ENCODE measurements at places on chromosomes 6 and 20.

- DNase-seq: no peak
Measured at GRCh38 chr6:40996591-40997233, 42.3 kb downstream of the UNC5CL start.

GRCh38 chr6:84522135-84522549 is 242.3 kb downstream of the TBX18 start:
- no peak for DNase-seq

- no peak for DNase-seq
Measured at GRCh38 chr20:59611286-59611685, 6.9 kb downstream of the PHACTR3 start.

- DNase-seq: no peak
Measured at GRCh38 chr20:20358801-20359200, 9.1 kb upstream of the INSM1 start.

DNA sequence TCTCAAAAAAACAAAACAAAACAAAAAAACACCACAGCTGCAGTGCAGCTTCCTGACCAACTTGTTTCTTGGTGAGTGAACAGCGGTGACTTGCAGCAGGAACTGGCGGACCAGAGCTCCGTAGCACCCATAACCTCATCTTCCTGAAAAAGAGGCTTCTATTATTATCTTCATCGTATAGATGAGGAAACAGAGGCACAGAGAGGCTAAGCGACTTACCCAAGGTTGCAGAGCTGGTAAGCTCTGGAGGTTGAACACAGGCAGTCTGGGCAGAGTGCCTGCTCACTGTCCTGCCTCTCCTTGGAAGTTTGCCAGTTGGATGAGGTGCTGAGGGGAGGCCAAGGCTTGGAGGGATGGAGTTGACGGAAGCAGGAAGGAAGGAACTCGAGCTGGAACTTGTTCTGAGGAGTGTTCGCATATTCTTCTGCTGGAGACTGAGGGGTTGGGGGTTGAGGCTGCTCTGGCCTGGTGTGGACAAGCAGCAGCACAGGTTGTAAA is 47.9 kb upstream of the CCDC167 start:
- no peak for DNase-seq

- no peak for DNase-seq
Measured at GRCh38 chr20:10469599-10469998, 34.5 kb downstream of the SLX4IP start.

DNA sequence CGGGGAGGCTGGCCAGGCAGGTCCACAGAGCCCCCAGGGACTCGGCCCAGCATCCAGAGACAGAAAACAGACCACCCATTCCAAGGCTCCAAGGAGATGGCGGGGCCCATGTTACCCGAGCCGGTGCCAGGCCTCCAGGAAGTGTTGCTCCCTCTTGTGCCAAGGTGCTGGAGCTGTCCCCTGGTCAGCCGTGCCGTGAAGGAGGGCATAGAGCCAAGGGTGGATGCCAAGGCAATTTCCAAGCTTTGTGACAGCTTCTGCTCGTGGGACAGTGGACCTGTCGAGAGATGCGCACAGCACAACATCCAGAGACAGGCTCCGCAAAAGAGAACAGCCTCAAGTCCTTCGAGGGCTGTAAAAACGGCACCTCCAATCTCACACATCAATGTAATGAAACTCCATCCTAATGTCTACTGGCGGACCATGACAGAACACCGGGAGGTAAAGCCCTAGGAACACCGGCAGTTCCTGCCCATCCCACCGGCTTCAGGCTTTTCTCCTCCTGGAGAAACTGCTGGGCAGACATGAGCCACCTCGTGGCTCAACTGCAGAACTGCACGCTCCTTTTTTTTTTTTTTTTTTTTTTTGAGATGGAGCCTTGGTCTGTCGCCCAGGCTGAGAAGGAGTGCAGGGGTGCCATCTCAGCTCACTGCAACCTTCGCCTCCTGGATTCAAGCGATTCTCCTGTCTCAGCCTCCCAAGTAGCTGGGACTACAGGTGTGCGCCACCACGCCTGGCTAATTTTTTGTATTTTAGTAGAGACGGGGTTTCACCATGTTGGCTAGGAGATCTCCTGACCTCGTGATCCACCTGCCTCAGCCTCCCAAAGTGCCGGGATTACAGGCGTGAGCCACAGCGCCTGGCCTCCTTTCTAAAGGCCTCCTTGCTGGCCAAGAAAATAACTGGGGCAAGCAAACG is 30.9 kb upstream of the AVP start:
- no peak for DNase-seq

DNA sequence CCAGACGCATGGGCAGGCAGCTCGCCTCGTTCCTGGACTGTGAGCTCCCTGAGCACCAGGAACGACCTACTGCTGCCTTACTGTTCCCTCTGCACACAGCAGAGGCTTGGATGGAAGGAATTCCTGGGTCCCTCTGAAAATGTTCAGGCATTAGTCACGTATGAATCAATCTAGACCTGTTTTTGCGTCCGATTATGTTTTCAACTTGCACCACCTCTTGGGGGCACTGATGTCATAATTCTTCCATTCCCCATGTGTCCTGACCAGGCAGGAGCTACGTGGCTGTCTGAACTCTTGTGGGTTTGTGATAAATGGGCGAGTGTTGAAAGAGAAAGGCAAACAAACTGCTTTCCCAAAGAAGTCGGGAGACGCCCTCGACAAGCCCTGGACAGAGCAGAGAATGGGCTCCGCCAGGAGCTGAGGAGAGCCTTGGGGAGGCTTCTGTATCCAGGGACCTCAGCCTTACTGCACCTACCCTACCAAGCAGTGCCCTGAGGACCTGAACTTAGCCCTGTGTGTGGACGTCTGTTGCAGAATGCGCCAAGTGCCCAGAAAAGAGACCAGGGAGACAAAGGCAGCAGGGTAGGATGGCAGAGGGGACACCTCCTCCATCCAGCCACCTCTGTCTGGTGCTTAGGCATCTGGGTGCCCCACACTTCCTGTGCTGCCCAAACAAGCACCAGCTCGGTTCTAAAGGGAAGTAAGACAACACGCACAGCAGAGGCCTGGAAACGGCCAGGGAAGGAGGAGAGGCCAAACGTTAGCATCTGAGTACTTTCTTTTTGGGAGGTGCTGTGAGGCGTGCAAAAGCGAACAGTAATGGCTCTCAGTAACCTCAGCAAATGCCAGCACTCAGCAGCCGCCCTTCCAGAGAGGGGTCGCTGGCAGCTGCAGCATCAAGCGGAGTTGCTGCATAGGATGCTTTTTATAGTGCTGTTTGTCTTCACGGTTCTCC is 124.2 kb downstream of the LY86 start:
- no peak for DNase-seq

- DNase-seq: no peak
Measured at GRCh38 chr6:77879527-77879926, 226.7 kb downstream of the MEI4 start.

- DNase-seq: no peak
Measured at GRCh38 chr6:152173957-152174356, 366.5 kb downstream of the ESR1 start.

DNA sequence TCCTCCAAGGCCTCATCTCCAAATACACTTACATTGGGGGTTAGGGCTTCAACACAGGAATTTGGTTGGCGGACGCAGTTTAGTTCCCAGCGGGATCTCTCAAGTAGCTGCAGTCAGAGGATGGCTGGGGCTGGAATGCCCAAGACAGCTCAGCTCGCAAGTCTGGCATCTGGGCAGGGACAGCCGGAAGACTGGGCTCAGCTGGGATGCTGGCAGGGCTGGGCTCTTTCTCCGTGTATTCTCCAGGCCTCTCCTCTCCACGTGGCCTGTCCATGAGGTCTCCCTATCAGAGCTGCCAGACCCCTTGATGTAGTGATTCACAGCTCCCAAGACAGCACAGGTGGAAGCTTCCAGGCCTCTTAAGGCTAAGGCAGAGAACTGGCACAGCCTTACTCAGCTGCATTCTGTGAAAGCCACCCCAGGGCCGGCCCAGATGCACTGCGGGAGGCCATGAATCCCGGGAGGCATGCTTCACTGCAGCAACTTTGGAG is 5.0 kb downstream of the FGD2 start:
- no peak for DNase-seq

GRCh38 chr6:123838505-123839234 is 35.0 kb downstream of the NKAIN2 start:
- no peak for DNase-seq

DNA sequence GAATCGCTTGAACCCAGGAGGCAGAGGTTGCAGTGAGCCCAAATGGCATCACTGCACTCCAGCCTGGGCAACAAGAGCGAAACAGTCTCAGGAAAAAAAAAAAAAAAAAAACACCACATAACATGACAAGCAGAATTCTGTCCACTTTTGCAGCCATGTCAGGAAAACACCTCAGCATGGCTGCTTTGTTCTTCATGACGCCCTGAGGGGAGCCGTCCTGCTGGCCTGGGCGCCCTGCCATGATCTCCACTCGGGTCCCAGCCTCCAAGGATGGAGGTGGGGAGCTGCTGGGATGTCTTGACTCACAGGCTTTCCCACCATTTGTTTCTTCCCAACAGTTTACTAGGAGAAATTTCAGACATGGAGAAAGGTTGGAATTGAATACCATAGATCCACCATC is 42.2 kb downstream of the SNX9 start:
- no peak for DNase-seq

GRCh38 chr20:34302312-34302722 is 838 bp downstream of the AHCY start:
- no peak for DNase-seq

DNA sequence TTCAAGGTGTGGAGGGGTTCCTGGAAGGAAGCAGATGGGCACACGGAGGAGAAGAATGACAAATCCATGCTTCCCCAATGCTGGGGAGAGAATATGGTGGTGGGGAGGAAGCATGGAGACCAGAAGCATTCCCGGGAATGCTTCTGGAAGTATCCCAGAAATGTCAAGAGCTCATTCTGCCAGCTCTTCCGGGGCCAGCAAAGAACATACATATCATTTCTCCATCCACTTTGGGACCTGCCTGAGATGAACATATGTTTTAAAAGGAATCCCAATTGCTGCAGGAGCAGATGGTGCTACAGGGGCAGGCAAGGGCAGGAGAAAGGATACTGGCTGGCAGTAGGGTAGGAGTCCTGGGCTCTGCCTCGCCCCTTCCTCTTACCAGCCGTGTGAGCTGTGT is 37.9 kb upstream of the CCDC167 start:
- no peak for DNase-seq

- DNase-seq: no peak
Measured at GRCh38 chr20:36538026-36538722, 3.1 kb upstream of the MYL9 start.

DNA sequence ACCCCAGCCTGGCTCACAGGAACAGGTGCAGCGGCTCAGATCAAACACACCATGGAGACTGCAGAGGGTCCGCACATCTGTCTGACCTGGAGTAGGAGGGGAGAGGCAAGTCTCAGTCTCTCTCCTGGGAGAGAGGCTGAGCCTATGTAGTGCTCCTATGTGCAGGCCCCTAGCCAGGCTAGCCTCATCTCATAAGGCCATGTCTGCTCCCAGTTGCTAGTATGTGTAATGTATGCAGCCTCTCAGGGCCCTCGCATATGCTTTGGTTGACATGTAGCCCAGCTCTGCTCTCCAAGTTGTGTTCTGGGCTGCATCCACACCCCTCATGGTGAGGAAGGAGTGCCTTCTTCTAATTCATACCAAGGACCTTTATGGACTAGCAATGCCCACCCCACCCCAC is 11.8 kb downstream of the TNXB start:
- DNase-seq: no peak

GRCh38 chr6:43927532-43928210 is 157.7 kb downstream of the VEGFA start:
- DNase-seq: no peak

GRCh38 chr20:56488566-56488965 is 20.1 kb downstream of the RTF2 start:
- no peak for DNase-seq

GRCh38 chr6:118253741-118254140 is 294.4 kb upstream of the PLN start:
- no peak for DNase-seq

DNA sequence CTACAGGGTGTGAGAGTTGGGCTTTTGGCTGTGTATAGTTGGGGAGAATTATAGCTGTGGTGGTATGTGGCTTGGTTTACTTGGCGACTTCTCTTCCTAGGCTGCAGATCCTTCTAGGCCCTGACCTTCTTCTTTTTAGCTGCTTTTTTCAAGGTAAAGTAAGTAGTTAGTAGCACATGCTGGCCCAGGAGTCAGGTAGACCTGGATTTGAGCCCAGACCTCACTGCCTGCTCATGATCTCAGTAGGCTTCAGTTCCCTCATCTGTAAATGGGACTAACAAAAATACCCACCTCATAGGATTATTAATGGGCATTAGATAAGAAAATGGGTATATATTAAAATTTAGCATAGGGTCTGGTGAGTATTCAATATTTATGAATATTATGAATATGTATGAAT is 17.4 kb upstream of the TMEM217 start:
- no peak for DNase-seq

- no peak for DNase-seq
Measured at GRCh38 chr6:134437376-134437775, 119.5 kb upstream of the SGK1 start.

GRCh38 chr6:159969204-159969912 is 476 bp downstream of the IGF2R start:
- no peak for DNase-seq

GRCh38 chr6:1689141-1689540 is 79.4 kb downstream of the FOXC1 start:
- DNase-seq: no peak

DNA sequence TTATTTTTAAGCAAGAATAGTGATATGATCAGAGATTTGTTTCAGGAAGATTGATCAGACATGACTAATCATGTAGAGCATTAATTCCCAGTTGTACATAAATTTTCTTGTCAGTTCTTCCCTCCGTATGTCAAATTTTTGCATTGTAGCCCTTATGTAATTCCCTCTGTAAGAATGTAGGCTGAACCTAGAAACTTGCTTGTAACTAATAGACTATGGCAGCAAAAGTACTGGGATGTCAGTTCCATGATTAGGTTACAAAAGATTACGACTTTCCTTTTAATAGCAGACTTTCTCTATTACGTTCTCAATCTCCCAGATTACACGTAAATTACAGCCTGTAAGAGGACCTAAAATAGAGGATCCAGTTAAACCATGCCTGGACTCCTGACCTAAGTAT is 79.4 kb upstream of the EPHA7 start:
- no peak for DNase-seq

- no peak for DNase-seq
Measured at GRCh38 chr20:17912916-17913315, 55.7 kb downstream of the SNX5 start.

DNA sequence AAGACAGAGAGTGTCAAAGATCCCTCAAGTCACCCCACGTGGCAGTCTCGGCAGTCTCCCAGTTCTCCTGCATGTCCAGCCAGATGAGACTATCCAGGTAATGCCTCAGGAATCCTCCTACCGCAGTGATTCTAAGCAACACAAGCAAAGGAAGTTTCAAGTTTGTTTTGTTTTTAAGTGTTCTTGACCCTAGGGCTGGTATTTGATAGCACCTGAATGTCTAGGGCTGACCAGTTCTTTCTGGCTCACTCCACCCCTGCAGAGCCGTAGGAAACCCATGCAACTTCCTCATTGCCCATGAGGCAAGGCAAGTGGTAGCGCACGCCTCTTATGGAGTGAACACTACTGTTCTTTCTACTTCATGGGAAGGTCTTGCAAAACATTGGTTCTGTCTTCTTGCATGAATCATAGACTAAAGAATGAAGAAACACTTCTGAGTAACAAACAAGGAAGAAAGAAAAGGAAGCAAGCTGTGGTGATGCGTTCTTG is 24.8 kb upstream of the FOXQ1 start:
- DNase-seq: no peak
